Activated naive CD8-positive, alpha-beta T cell treated with anti-CD3 and anti-CD28 coated beads for 36 hours (primary cell): ENCODE measurements at places on chromosomes 5 and 9. TPM values are rescaled to one million over a fixed set of nuclear protein-coding genes. Genes with fewer than 3 reads are reported as not detected.

SKIC3 gene
- total RNA-seq, result 68.7 TPM

TMEM174 gene
- total RNA-seq, result not detected

NR5A1 gene
- not detected for total RNA-seq

NFIB gene
- not detected for total RNA-seq

OBP2B gene
- not detected for total RNA-seq

PCDHB2 gene
- total RNA-seq, result not detected

ZNF483 gene
- 1.5 TPM for total RNA-seq

OGN gene
- total RNA-seq, result not detected

MACROH2A1 gene
- 208 TPM for total RNA-seq

PTPDC1 gene
- 5.8 TPM for total RNA-seq

POLR3G gene
- total RNA-seq, result 25.4 TPM
